ENCODE measurements at places on chromosomes 3 and 15.
A peak's percentile ranks its signal among the peaks of the same experiment; 100 is the strongest.

DNA sequence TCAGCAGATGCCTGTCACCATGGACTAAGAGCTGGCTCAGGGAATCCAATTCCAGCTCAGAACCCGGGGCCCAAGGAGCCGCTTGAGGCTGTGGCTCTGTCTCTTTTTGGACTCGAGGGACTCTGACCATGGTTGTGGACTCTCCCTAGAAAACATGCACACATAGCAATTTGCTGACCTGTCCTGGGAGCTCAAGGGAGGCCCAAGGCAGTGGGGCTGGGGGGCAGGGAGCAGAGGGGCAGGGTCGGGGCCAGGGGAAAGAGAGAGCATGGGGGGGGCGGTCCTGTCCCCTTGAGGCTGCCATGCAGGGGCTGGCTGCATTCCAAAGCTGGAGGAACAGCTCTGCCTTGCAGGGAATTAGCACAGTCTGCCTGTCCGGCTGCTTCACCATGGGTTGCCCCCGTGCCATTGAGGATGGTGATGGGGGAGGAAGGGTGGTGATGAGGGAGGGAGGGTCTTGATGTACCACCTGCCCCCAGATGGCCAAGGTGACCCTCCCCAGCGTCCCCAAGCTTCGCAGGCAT, 190.1 kb downstream of the GOLGA6L6 start:
- DNase-seq, result peak; percentile 65

- DNase-seq, result no peak
Observed at GRCh38 chr15:53534105-53534839, 225.2 kb downstream of the WDR72 start.

DNA sequence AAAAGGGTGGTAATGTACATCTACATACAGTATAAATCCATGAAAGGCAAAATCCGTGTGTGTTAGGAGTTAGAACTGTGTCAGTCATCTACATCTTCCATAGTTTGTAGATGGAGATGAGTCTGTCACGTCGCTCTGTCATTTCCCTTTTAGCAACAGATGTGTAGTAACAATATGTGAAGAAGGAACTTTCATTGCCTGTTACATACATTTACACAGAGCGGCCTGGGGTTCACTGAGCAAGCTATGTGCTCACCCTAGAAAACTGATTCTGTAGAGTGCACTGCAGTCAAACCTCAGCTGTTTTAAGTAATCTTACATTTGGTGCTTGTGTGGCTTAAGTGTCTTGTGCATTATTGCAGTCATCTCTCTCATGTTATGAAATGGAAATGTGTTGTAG, 41.6 kb upstream of the AP3B2 start:
- DNase-seq, result no peak

GRCh38 chr15:97661796-97662195, 298.7 kb upstream of the ARRDC4 start:
- no peak for DNase-seq

DNA sequence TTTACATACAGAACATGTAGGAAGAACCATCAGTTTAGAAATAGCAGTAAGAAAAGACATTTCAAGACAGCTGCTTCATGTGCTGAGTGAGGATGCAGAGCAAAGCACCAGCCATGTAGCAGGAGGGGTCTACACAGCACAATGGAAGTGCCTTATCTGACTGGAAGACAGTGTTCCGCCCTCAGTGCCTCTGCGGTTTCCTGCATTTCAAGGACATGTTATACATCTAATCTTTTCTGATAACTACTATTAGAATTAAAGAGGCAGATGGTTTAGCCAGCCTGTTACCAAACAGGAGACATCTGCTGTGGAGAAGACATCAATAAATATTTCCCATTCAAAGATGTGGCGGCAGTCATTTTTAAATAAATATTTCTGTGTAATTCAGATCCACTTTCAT, 10.6 kb downstream of the LSG1 start:
- no peak for DNase-seq

DNA sequence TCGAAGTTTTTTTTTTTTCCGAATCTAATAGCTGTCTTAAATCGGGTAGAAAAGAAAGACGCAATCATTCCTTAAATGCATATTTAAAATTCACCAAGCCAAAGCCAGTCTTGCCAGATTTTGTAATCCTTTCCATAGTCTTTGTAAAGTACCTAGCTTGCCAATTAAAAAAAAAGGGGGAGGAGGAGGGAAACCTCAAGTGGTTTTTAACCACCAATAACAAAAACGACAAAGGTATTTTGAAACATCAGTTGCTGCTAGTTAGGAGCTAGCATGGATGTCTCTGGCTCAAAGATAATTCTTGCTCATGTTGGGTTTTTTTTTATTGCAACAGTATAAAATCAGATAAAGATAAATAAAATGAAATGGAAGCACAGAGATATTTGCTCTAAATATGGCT, 187.9 kb downstream of the MECOM start:
- no peak for DNase-seq

DNA sequence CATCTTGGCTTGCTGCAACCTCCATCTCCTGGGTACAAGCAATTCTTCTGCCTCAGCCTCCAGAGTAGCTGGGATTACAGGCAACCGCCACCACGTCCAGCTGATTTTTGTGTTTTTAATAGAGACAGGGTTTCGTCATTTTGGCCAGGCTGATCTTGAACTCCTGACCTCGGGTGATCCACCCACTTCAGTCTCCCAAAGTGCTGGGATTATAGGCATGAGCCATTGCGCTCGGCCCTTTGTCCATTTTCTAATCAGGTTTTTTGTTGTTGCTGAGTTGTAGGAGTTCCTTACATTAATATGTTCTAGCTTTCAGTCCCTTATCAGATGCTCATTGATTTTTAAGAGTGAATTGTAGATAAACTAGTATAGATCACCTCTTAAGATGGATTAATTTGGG, 20.3 kb downstream of the RAB5A start:
- DNase-seq, result no peak

DNA sequence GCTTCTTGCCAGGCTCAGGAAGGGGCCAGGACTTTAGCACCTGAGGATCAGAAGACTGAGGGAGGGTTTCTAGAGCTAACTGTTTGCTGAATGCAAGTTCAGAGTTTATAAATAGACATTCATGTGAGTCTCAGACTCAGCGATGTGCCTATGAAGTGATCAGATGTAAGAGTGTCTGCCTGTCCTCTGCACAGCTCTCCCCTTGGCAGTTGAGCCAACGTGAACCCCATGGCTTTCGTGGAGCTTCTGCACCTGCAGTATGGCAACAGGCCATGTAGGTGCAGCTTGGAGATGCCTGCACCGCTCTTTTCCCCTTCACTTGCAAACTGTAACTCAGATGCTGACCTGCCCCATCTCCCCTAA, 141.9 kb downstream of the CHDH start:
- no peak for DNase-seq

GRCh38 chr15:44009038-44009437, 182.2 kb downstream of the WDR76 start:
- no peak for DNase-seq

DNA sequence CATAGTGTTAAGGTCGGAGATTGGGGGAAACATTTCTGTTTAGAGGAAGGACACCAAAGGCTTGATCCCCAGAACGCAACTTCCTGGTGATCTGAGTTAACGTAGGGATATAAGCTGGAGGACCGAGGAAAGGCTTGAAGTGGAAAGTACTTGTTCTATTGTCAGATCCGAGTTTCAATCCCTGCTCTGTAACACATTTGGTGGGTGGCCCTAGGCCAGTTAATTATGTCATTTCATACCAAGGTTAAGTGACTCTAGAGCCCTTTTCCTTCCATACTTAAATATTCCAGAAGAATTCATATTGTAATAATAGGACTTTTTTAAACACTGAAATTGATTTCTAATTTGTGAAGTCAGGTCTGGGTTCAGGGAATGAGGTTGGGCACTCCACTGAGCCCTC, 80.9 kb downstream of the RPLP1 start:
- DNase-seq, result no peak

DNA sequence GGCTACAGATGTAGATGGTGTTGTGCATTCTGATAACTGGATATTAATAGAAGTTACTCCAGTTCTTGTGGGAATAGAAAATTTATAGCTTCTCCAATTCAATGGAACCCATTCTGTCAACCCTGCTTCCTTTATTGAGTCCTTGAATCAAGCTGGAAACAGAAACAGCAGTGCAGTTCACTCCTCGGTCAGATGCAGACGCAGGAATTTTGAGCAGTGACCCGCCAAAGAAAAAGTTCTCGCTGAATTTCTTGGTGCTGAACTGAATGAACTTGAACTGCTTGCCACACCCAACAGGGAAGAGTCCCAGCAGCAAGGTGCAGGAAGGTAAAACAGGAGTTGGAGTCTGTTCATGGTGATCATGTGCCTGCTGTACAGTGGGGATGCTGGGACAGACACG, 10.3 kb downstream of the HRH1 start:
- no peak for DNase-seq

- no peak for DNase-seq
Observed at GRCh38 chr3:65837604-65838003, 201.1 kb downstream of the MAGI1 start.

- no peak for DNase-seq
Observed at GRCh38 chr3:194176274-194176991, 40.5 kb downstream of the HES1 start.

- DNase-seq, result peak; percentile 50
Observed at GRCh38 chr15:89495638-89496145, 691 bp downstream of the RHCG start.

DNA sequence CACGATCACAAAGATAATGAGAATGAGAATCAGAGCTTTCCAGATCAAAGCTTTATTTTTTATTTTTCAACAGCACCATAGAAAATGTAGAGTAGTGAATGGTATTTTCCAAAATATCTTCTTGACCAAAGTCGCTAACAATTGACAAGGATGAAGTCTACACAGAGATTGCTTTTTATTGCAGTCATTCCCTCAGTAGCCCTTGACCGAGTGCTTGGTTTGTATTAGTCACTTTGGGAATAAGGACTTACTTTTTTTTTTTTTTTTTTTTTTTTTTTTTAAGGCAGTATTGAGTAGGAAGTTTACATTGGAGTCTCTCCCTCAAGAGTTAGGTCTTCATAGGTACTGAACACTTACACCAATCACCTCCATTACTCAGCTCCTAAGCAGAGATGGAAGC, 39.8 kb downstream of the THRB start:
- no peak for DNase-seq

GRCh38 chr3:32471246-32471645, 31.4 kb downstream of the CMTM6 start:
- no peak for DNase-seq

- no peak for DNase-seq
Observed at GRCh38 chr15:35934383-35935049, 388.6 kb upstream of the DPH6 start.

- DNase-seq, result no peak
Observed at GRCh38 chr3:150324788-150325187, 83.3 kb upstream of the TSC22D2 start.

DNA sequence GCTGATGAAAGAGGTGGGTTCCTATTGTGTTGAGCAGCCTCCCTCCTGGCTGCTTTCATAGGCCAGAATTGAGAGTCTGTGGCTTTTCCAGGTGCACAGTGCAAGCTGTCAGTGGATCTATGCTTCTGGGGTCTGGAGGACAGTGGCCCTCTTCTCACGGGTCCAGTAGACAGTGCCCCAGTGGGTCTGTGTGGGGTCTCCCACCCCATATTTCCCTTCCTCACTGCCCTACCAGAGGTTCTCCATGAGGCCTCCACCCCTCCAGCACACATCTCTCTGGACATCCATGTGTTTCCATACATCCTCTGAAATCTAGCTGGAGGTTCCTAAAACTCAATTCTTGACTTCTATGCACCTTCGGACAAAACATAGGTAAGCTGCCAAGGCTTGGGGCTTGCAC, 201.2 kb downstream of the FAM43A start:
- no peak for DNase-seq

- DNase-seq, result no peak
Observed at GRCh38 chr3:95705786-95706418, 1108.5 kb upstream of the EPHA6 start.

DNA sequence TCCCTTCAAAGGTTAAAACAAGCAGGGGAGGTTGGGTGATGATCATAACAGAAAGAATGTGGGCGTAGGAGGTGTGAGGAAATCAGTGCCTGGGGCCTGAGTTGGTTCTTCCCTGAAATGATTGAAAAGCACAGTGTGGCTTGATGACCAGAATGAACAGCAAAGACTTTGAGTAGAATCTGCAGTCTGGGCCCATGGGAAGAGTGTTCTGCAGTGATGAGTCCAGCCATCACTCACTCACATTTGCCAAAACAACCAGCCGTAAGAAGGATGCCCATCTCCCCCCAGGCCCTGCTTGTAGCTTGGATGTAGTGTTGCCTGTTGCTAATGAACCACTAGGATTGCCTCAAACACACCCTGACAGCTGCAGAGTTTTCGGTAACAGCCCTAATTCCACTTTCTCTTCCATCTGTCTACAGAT, 67.9 kb downstream of the VGLL3 start:
- no peak for DNase-seq
